ENCODE measurements at places on chromosomes 6 and 20. TPM values are rescaled to one million over a fixed set of nuclear protein-coding genes. Genes with fewer than 3 reads are reported as not detected.

DNA sequence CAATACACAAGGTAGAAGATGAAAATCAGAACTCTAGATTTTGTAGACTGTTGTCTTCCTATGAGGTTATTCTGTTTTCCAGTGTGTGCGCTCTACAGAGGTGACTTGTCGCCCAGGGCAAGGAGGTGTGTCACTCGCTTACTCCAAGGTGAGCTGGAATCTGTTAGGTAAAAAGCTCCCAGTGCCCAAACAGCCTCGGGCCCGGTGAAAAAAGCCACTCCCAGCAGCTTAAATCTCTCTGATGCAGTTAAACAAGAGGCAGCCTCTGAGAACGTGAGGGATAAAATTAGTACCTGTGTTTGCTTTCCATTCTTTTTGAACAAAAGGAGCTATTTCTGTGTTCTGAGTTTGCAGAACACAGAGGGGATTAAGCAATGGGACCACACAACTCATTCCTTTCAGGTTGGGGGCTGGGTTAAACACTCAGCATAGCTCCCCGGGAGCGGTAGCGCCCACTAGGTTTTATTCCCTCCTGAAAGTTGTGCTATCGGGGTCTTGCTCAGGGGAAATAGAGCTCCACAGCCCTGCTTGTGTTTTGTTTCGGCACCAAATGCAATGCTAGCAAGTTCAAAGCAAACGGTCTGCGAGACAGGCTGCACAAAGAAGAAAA is 181.2 kb downstream of the FOXA2 start:
- H3K36me3 ChIP-seq, result no peaks in the 10 kb centered on the region
- peaks cover 3% of the 10 kb centered on the region for H3K27me3 ChIP-seq
- H3K4me1 ChIP-seq, result peaks cover 10% of the 10 kb centered on the region
- no peak for DNase-seq
- H3K4me3 ChIP-seq, result no peak overlapping the region
- no peak overlapping the region for H3K27ac ChIP-seq

Gene DSP
- not detected for polyA plus RNA-seq

Gene SPACA1
- not detected for polyA plus RNA-seq

Gene MOG
- not detected for polyA plus RNA-seq
